ENCODE measurements at places on chromosomes 5 and 9.

DNA sequence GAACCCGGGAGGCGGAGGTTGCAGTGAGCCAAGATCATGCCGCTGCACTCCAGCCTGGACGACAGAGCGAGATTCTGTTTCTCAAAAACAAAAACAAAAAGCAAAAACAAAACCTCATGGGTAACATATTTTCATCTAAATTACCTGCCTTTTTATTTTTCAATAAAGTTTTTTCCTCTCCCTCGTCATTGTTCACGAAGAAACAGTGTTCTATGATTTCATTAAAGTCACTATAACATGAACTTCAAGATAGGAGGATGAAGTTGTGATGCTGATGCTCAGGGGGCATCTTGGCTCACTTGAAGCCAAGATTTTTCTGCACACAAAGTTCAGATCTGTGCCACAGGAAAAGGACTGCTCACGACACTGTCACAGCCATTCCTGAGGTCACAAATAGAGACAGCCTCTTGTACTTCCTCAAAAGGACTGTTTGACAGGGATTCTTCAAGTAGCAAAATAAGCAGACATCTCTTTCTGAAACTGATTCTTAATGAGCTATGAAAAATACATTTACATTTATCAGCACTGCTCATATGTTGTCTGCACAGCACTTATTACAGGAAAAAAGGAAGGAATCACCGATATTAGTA, 16.1 kb downstream of the NIPSNAP3B start:
- no peak for DNase-seq

- DNase-seq, result no peak
Observed at GRCh38 chr9:32349013-32349412, 35.4 kb upstream of the ACO1 start.

DNA sequence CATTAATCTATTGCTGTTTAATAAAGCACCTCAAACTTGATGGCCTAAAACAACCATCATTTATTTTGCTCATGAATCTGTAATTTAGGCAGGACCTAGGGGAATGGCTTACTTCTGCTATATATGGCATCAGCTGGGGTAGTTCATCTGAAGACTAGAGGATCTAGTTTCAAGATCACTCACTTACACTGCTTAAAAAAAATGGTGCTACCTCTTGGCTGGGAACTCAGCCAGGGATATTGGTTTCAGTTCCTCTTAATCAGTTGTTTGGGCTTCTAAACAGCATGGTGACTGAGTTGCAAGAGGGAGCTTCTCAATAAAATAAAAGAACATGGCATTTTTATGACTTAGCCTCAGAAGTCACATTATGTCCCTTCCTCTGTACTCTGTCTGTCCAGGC, 142.0 kb downstream of the FAM114A2 start:
- DNase-seq, result no peak

DNA sequence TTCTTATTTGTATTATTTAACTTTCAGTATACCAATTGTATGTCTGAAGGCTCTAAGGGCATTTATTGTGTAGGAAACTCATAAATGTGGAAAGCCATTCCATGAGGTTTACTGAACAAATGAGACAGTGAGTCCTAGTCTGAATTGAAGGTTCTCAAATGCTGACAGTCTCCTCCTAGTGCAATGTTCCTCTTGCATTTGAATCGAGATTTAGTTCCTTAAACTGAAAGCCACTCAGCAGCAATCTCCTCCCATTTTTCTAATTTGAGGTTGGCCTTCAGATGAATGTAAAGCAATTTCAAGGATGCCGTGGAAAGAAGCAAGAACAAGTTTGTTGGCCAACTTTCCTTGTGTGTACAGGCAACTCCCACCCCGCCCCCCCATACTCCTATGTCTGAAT, 493.2 kb upstream of the KLF4 start:
- DNase-seq, result no peak

DNA sequence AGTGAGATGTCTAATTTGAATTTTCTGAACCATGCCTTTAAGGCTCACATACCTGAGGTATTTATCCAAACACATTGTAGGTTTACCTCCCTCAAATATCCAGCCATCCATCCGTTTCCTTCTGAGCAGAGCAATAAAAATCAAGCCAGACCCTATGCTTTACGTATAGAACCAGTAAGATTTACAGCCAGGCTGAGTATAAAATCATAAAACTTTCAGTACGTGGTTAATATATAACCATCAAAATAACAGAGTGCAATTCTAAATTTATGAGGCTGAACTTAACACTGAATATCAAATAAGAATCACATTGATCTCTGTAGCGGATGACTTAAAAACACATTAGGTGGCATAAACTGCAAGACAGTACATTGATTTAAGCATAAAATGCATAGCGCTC, 877.9 kb upstream of the WWC1 start:
- DNase-seq, result no peak

DNA sequence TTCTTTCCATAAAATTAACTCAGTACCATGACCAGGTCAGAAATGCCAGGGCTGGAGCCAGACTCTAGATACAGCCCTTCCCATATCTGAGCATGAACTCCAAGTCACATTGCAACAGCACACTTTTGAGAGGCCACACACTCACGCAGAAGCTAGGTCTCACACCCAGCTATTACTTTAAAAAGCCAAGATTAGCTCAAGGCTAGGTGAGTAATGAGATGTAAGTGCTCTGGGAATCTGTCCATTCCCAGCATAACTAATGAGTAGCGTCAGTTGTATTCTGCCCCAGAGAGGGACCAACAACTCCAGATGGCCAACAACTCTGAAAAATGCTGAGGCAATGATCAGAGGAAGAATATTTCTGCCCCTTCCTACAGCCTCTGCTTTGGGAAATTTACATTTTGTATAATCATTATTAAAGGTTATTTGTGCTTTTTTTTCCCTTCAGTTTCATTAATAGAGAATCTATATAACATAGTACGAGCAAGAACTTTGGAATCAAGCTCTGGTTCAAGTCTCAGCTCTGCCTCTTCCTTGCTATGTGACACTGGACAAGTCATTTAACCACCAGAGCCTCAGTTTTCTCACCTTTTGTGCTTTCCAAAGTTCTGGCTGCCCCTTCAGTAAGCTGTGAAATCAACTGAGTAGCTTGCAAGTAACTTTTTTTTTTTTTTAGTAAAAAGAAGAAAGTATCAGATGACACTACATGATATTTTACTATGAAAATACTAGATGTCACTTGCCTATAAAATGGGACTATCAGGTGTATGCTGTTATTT, 118.3 kb downstream of the NR6A1 start:
- DNase-seq, result no peak

GRCh38 chr5:56896763-56897162, 12.6 kb upstream of the SETD9 start:
- DNase-seq, result no peak

All from cerebellum (tissue), 4 donors.